ENCODE measurements at places on chromosomes 6 and 20. TPM values are rescaled to one million over a fixed set of nuclear protein-coding genes. Genes with fewer than 3 reads are reported as not detected.

DNA sequence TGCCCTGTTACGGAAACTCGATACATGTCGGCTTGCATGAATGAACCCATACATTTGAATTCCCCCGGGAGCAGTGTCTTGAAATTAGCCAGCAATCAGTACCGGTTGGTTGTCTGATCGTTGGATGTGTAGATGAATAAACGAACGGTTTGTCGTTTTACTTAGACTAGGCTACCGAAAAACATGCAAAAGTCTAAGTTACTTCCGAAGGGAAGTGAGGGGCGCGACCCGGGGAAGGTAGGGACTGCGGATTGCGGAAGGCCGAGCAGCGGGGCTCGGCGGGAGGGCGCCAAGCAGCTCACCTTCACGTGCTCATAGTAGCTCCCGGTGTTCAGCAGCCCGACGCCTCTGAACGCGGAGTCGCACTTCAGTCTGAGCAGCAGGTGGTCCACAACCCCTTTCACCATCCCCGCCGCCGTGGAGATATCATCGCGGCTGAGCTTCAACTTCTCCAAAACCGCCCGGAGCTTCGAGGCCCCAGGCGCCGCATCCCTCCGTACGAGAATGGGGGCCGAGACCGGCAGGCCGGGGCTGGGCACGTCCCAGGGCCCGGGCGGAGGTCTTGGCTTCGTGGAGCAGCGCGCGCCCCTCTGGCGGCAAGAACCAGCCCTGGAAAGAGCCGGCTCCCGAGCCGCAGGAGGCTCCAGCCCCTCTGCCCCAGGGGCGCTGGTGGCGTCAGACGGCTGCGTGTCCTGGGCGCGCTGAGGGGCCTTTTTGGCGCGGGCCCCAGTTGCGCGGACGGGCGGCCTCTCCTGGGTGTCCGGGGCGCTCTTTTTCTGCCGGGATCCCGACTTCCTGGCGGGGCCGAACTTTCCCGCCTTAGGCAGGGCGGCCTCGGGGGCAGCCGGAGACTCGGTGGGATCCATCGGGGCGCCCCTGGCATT lies 632 bp downstream of the CGAS start:
- peak; percentile 64 for DNase-seq

DNA sequence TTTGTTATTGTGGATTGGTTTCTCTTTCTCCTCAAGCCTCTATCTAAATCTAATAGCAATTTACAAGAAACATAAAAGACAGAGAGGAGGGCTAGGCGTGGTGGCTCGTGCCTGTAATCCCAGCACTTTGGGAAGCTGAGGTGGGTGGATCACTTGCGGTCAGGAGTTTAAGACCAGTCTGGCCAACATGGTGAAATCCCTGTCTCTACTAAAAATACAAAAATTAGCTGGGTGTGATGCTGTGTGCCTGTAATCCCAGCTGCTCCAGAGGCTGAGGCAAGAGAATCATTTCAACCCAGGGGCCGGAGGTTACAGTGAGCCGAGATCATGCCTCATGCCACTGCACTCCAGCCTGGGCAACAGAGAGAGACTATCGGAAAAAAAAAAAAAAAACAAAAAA lies 46.6 kb downstream of the SLC2A12 start:
- DNase-seq = no peak

GRCh38 chr20:57320358-57320757 lies 9.2 kb upstream of the SPO11 start:
- DNase-seq = no peak

DNA sequence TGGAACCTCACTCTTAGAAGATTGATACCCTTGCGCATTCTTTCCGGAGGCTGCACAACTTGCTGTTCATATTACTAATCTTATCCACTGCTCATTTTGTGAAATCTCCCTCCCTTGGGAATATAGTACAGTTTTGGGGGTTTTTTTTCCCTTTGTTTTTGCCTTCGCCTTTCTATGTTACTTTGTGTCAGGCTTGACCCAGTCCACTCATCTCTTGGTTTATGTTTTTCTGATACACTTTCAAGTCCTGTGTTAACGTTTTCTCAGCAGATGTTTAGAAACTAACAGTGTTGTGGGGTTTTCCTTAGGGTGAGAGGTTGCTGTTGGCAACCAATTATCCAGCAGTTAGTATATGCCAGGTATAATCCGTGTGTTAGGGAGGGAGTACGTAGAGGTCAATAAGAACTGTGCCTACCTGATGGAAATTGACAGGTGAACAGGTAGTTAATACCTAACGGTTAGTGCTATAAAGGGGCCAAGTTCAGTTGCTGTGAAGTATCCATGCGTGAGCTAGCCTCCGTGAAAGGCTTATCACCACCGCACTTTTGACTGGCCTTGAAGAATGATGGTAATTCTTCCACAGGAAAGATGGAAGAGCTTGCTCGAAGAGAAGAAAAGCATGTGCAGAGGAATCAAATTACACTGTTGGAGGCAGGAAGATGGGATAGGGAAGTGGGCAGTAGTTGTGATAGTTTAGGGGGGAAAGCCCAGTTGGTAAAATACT lies 1.4 kb downstream of the NFYA start:
- no peak for DNase-seq

LTA gene
- not detected for total RNA-seq

FNDC1 gene
- 1.9 TPM for total RNA-seq

Measured in left ventricle myocardium superior (tissue), 1 donor.